NCI-H526 treated with DMSO at 0.1 percent for 48 hours (cell line): ENCODE measurements at places on chromosomes 16 and 17.

DNA sequence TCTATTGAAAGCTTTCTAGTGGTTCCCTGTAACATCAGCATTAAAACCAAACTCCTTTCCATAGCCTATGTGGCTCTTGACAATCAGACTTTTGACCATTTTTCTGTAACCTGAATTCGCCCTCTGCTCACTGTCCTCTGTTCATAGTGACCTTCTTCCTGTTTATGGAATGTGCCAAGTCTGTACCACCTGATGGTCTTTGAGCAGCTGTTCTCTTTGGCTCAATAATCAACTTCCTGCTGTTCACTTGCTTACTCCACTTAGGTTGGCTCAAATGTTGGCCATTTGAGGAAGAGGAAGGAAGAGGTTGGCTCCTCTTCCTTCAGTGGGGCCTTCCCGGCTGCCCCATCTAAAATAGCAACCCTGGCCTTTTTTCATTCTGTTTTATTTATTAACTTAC is 251.5 kb downstream of the CA10 start:
- no peak for DNase-seq

- no peak for DNase-seq
These were observed 37.8 kb downstream of the TNRC6C start for GRCh38 chr17:77996256-77996655.

- DNase-seq = no peak
These were observed 29.0 kb downstream of the PGS1 start for GRCh38 chr17:78407387-78408000.

DNA sequence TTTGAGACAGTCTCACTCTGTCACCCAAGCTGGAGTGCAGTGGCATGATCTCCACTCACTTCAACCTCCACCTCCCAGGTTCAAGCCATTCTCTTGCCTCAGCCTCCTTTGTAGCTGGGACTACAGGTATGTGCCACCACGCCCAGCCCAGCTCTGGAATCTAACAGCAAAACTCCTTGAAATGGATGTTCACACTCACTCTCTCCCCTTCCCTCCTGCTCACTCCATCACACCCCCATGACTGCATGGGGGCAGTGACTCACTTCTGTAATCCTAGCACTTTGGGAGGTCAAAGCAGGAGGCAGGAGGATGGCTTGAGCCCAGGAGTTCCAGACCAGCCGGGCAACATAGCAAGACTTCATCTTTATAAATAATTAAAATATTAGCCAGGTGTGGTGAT is 11.1 kb upstream of the TFAP4 start:
- no peak for DNase-seq
